Stimulated activated CD4-positive, alpha-beta T cell treated with anti-CD3 and anti-CD28 coated beads, Interleukin-15, amount 100 ng/mL, for 1 hour (primary cell): ENCODE measurements at places on chromosomes 7 and 10.

DNA sequence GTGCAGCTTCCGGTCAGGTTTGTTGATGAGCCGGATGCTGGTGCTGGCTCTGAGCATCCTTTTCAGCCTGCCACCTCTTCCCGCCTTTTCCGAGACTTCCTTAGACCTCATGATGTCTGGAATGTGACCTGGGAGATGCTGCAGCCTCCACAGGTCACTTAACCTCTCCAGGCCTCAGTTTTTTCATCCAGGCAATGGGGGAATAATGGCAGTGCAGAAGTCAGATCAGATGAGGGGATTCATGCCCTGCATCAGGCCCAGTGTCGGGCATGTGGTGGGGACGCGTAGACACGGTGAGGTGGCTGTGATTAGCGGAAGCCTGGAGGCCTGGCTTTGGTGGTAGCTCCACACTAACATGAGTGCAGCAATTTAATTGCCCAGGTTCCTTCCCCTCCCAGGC is 24.6 kb downstream of the PFKFB3 start:
- no peak for DNase-seq

DNA sequence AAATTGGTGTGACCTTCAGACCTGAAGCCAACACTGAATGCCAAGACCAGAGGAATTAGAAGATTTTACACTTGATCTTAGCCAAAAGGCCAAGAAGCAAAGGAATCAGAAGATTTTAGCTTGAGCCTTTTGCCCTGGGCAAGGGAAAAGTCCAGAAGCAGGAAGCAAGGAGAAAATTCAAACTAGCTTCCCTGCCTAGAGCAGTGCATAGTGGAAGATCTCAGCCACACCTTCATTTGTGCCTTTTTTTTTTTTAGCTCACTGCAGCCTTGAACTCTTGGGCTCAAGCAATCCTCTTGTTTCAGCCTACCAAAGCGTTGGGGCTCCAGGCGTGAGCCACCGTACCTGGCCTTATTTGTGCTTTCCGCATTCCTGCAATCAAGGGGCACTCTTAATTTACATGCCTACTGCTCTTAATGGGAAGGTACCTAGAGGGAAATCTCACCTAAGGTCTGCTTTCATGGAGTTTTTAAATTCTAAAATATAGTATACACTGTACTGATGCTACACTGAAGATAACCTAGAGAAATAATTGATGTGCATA is 8.3 kb upstream of the PIP4K2A start:
- no peak for DNase-seq

- no peak for DNase-seq
Measured at GRCh38 chr7:44814919-44815318, 18.4 kb downstream of the PPIA start.

GRCh38 chr7:7178081-7178480 is 4.3 kb upstream of the C1GALT1 start:
- no peak for DNase-seq

DNA sequence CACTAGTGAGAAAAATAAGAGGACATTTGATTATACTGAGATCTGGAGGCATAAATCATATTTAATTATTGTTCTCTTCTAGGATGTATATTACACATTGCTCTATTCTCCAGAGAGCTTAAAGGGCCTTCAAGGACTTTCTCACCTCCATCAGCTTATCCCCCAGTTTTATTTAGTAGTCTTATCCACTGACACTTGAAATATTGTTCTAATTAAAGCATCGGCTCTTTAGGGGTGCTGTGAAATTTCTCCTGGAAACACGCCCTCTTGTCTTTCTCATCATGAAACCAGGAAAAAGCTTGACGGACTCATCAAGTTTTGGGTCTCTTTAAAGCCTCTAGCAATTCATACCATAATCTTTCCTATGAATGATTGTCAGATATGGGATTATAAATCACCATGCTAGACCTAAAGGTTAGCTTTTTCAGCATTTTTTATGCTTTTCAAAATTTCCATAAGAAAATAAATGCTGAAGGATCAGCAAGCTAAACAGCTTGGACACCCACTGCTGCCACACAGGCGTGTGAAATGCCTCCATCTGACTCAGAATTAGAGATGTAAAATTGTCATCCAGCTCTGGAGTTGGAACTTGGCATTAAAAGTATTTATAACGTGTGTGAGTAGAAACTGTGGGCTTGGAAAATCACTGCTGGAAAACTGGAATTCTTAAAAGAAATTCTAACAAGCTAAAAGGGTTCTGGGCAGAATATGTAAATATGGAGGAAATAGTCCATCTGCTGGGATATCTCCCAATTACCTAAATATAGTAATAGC is 216.3 kb downstream of the CHRM2 start:
- no peak for DNase-seq

- DNase-seq = no peak
Measured at GRCh38 chr10:124001391-124002148, 91.8 kb downstream of the CHST15 start.

GRCh38 chr7:31192986-31193385 is 140.9 kb downstream of the ADCYAP1R1 start:
- no peak for DNase-seq

DNA sequence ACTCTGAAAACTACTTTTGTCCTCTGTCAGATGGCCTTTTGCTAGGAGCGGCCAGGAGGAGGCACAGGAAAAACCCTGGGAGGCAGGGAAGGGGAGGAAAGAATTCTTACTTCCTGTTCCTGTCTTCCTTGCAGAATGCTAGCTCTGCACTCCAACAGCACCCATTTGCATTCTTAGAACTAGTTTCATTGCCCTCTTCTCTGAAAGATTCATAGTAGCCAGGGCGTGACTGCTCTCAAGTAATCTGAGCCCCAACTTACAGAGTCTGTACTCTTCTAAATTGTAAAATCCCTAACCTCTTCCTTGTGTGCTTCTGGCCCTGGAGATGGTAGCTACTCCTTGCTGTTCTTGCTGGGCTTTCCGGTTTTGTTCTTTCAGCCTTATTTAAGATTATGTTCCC is 75.3 kb upstream of the STEAP1 start:
- DNase-seq = no peak
